ENCODE measurements at places on chromosomes 2 and 18.

GRCh38 chr2:121521359-121521758 lies 9.3 kb upstream of the RNU4ATAC start:
- DNase-seq, result no peak

DNA sequence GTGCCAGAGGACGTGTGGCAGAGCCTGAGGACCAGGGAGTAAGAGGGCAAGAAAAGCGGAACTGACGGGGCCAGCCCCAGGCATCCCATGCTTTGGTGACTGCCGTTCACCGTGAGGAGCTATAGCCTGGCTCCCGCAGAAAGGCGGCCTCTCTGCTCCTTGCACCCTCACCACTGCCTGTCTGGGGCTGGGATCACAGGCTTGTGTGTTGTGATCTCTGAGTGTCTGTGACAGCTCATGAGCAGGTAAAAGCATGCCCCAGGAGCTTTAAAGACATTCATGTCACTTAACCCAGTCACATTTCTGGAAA lies 266.8 kb upstream of the RAB6C start:
- no peak for DNase-seq

DNA sequence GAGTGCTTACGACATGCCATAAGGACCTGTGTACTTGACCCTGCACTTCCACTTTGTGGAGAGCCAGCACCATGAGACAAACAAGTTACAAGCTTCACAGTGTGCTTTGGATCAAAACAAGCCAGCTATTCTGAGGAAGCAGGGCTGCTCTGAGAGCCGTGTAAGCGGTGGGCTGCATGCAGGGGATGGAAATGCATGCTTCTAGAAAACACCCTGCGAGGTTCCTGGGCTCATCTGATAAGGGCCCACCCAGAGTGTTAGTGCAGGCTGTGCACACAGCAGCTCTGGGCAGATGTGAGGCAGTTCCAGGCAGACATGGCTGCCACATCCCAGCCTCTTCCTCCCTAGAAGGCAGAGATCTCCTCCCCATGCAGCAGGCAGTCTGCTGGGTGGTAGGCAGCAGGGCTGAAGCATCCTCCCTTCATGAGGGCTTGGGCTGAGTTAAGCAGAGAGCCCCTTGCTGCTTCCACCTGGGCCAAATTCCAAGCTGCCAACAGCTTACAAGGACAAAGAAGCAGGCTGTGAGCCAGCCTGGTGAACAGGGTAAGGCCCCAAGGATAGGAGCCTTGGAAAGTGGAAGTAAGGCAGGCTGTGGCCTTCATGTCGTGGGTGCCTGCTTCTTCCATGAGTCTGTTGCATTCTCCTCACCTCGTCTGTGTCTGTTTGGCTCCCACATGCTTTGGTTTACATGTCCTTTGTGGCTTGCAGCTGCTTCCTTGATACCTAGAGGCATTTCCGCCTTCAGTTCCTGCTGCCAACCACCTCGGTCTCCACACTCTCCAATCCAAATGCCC lies 7.7 kb downstream of the PSD4 start:
- DNase-seq, result no peak

- DNase-seq, result no peak
These were observed 14.7 kb upstream of the ARPC2 start for GRCh38 chr2:218202266-218202665.

DNA sequence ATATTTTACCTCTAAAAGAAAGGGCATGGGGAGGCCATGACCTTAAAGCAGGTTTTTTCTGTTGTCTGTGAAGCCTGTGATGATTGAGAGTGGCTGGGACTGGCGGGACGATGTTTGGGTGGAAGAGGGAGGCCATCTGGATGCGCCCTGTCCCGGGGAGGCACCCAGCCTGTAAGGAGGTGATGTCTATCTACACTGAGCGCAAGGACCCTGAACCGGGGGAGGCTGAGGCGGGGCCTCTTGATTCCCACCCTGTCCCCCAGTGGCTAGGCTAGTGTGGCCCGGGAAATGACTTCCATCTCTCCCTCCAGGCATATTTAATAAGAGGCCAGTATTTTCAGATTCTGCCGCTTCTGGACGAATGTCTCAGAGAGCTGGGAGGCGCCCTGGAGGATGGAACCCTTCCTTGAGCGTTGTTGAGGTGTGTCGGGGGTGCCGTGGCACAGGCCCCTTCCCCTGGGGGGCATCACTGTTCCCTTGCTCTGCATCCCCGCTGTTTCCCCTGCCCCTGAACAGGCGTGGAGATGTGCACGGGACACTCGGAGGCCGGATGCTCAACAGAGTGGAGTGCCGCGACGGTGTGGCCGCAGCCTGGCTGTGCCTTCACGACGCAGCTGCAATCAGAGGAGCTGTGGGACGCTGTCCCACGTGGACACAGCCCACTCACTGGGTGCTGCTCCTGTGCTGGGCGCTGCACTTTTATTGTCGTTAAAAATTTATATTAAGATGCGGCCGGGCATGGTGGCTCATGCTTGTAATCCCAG lies 185.4 kb downstream of the LDLRAD4 start:
- DNase-seq, result no peak

Data from NCI-H1048 (cell line).